ENCODE measurements at places on chromosomes 6 and 20.

DNA sequence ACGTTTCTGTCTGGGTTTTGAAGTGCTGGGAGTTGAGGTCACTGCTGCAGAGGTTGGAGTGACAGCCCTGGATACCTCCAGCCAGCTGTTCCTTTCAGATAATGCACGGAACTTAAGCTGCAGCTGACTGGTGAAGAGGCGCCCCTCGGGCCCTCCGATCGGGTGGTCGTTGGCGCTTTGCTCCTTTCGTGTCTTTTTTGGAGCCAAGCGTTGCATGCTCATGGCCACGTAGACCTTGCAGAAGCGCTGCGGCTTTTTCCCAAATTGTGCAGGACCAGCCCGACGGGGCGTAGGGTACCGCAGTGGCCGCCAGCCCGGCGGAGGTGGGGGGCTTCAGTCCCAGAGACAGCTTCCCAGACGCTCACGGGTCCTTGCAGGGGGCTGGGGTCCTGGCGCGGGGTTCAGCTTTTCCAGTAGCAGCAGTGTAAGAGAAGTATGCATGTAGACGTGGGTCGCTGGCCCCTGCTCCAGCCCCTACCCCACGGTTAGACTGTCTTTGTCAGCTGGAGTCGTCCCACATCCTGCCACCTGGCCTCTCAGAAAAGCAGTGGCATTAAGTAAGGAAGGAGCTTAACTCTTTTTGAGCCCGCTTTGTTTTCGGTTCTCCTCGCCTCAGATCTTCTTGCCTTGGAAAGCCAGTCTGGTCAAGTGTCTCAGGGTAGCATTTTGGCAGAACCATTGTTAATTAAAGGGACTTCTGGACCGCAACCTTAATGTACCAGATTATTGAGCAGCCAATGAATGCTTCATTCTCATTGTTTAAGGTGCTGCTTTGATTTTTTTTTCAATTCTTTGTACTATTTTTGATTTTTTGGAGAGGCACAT, 838 bp downstream of the TNFAIP3 start:
- DNase-seq, result no peak

- DNase-seq, result no peak
Observed at GRCh38 chr20:63462244-63462643, 10.2 kb downstream of the KCNQ2 start.

- no peak for DNase-seq
Observed at GRCh38 chr6:82786248-82786647, 279.4 kb downstream of the UBE3D start.

- DNase-seq, result no peak
Observed at GRCh38 chr20:61801857-61802442, 263.7 kb downstream of the TAF4 start.

DNA sequence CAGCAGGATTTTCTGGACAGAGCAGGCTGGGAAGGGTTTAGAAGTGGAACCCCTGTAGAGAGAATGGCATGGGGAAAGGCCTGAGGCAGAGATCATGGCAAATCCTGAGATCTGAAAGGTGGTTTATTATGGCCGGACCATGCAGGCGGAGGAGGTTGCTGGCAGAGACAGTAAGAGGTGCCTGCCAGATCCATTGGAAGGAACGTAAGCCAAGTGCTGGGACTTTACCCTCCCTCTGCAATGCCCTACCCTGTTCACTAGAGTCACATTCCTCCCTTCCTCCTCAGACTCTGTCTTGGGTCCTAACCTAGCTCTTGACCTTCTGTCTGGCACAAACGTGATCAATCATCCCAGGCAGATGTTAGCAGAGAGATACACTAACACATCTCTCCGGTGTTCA, 66.4 kb upstream of the SLC22A23 start:
- DNase-seq, result no peak

DNA sequence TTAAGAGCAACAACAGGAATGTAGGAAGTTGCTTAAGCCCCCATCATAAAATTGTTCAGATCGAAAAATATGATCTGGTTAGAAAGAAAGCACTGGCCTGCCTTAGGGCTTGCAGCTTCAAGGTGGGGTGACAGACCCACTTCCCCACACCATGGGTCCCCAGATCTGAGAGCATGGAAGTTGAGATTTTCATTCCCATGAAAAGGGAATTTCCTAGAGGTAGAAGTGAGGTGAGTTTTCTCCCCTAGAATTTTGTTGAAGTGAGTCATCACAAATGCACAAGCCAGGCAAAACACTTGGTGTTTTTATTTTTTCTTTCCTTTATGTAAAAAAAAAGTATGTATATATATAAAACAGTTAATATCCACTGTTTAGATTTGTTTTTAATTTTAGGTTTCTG, 213.6 kb upstream of the SUPT3H start:
- DNase-seq, result no peak

DNA sequence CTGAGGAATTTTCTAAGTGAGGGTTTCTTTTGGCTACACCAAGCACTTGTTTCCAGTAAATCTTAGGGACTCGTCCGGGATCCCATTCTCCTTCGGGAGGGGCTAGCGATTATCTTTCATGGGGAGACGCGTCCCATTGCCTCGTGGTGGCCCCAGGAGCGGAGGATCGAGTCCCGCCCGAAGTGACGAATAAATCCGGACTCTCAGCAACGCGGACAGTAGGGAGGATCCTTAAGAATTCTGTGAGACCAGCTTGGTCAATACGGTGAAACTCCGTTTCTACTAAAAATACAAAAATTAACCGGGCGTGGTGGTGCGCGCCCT, 69.1 kb upstream of the PRSS16 start:
- no peak for DNase-seq

- DNase-seq, result no peak
Observed at GRCh38 chr6:127641905-127642304, 64.9 kb downstream of the C6orf58 start.

GRCh38 chr6:15588971-15589634, 73.7 kb downstream of the DTNBP1 start:
- no peak for DNase-seq

DNA sequence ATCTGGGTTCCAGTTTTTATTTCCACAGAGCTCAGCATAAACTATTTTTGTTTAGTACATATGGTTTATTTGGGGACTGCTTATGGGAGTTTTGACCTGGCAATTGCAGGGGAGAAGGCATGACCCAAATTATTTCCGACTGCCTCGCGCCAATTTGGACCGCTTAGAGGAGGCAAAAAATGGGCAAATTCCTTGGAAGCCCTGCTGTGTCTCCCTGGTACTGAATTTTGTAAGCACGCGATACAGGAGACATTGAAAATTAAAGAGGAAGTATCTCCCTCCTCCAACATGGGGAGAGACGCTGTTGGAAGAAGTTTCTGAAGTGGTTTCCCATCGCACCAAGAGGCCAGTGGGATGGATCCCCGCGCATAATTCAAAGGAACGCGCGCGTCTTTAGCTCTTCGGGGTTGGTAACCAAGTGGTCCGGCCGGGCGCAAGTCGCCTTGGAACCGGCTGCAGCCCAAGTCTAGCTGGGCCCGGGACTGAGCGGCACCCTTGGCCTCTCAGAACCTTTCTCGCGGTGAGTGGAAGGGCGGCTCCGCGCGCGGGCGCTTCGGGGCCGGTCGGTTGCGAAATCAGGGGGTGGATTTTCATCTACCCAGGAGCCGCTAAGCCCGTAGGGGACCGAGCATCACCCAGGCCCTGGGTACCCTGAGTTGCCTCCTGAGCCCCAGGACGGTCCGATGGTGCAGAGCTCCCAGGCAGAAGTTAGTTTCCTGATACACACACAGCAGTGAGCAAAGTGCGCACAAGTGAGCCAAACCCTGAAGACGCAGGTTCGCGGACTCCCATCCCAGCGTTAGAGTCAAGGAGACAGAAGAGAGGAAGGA, 6.2 kb downstream of the NKX2-2 start:
- DNase-seq, result no peak

DNA sequence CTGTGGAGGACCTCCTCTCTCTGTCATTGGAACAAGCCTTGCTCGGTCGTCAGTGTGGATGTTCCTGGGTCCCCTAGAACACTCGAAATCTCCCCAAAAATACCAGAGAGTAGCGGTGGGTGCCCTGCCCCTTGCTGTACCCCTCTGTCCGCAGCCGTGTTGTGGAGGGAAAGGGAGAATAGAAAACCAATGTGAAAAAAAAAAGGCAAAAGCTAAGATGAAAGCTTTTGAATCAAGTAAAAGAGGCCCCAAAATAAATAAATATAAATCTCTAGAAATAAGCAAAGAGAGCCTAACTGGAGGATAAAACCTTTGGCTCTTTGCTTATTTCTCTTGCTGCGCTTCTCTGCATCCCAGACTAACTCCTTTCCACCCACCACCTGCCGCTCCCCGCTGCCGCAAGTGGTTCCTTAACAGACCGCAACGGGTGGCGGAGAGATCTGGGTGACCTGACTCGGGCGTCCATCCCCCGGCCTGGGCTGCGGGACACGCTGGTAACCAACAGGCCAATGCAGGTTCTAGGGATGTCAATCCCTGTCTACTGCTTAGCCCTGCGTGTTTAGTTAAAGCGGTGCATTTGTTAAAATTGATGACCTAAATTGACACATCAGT, 110.0 kb downstream of the GPX5 start:
- DNase-seq, result no peak

DNA sequence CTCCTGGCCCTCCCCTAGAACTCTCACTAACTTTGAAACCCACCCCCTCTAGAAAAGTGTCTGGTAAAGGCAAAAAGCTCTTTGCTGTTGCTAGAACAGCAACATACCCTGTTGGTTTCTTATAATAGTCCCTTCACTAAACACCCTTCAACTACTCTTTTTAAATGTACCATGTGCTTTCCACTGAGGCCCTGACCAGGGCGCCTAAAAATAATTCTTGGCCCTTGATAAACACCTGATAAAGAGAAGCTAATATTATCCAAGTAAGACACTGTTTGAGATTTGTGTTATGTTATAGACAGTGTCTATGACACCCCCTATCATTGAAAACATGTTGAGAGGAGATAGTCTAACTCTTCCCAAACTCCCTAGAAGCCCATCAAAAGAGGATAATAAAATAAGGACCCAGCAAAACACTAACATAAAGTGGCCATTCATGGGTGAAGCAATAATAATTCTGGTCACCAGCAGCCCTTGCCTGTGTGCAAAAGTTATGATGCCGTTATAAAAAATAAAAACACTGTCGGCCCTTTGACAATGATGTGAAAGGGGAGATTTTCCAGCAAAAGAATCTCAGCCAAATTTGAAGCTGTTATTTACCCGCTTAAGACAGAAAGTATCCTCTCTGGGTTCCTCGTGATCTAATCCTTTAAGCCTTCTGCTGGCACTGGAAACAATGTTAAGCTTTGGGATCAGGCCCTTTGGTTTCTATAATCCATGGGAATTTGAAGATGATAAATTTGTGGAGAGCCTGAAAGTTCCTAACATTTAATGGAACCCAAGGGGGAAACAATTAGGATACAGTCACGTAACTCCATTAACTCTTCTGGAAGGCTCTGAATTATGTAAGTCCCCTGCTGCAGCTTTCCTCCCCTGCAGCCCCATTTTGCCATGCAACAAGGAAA, 122.6 kb upstream of the PLCB4 start:
- no peak for DNase-seq

DNA sequence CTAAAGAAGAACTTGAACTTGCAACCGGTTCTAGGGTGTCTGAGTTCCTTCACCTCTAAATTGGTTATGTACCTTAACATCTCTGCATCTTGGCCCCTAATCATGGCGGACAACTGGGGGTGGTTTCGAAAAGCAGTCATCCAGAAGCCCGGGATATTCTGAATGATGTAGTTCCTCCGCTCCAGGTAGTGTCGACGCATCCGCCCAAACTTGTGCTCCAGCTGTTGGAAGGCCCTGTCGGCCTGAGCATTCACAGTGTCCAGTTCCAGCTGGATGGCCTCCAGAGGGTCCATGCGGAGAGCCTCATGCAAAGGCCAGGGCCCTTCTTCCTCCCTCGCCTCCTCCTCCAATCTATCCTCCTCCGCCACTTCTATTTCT, 887 bp downstream of the TSPYL1 start:
- DNase-seq, result no peak

GRCh38 chr6:20916086-20916485, 381.8 kb downstream of the CDKAL1 start:
- no peak for DNase-seq

- no peak for DNase-seq
Observed at GRCh38 chr6:136769759-136770158, 22.5 kb downstream of the MAP3K5 start.

GRCh38 chr6:21158149-21158548, 435.4 kb upstream of the SOX4 start:
- DNase-seq, result no peak

GRCh38 chr20:40565682-40566040, 123.4 kb downstream of the MAFB start:
- no peak for DNase-seq

DNA sequence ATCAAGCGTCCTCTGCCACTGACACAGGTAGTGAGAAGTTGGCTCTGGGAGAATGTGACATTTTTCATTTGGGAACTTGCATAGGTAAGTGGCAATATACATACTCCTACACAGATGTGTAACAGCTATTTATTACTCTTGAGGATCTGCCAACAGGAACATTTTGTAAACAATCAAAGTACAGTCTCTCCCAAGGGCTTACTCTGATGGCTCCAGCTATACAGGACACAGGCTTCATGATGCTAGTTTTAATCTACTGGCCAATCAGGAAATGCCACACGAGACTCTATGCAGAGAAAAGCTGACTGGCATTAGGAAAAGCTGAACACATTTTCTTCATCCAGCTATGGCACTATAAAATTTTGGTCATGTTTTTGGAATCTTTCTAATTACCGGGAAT, 57.8 kb downstream of the POPDC3 start:
- no peak for DNase-seq

- DNase-seq, result no peak
Observed at GRCh38 chr6:54403096-54403495, 94.9 kb downstream of the TINAG start.

GRCh38 chr6:32796848-32797776, 19.7 kb downstream of the HLA-DOB start:
- DNase-seq, result peak; percentile 80

GRCh38 chr6:128657181-128657580, 136.8 kb upstream of the PTPRK start:
- DNase-seq, result no peak

GRCh38 chr6:90403489-90404381, 107.1 kb upstream of the BACH2 start:
- no peak for DNase-seq

DNA sequence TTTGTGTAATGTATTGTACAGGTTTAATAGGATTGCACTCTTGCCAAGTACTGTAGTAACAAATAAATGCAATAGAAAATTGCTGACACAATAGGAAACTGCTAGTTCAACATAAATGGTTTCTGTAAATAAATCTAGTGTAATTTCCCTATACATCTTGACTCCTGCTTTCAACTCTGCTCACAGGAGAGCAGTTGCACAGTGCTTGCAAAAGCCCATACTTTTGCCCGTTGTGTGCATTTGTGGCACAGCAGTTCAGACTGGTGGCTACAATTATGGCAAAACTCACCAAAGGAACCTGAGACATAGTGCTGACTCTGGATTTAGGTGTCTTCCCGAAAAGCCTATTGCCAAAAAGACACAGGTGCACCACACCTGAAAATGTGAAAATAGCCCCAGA, 953.3 kb upstream of the SLC35B3 start:
- DNase-seq, result no peak

GRCh38 chr6:166751051-166751595, 124.1 kb upstream of the RPS6KA2 start:
- DNase-seq, result no peak

Measured in stimulated activated CD4-positive, alpha-beta T cell treated with anti-CD3 and anti-CD28 coated beads, Interleukin-1b, Interleukin-23, amount 100 ng/mL, for 4 hours (primary cell).